Smooth muscle cell of the coronary artery (primary cell): ENCODE measurements at places on chromosomes 12 and 14. TPM values are rescaled to one million over a fixed set of nuclear protein-coding genes. Genes with fewer than 3 reads are reported as not detected.

The PSME1 gene
- 55.3 and 80.6 TPM in 2 replicates for total RNA-seq

The TMEM117 gene
- total RNA-seq: 2.7 and 6.7 TPM in 2 replicates

The RIMBP2 gene
- not detected in 2 replicates for total RNA-seq

The KRT79 gene
- not detected in 2 replicates for total RNA-seq

The SSPN gene
- total RNA-seq: 4.7 and 9.0 TPM in 2 replicates

The SAMD15 gene
- 1.4 and 2.0 TPM in 2 replicates for total RNA-seq

The VDR gene
- total RNA-seq: 4.2 and 15.8 TPM in 2 replicates

The NACA gene
- 1,430 and 1,456 TPM in 2 replicates for total RNA-seq

The FSCB gene
- total RNA-seq: 0.75 TPM in 1 of 2 replicates, not detected in the other

The TEX52 gene
- total RNA-seq: not detected in 2 replicates

The TMPO gene
- total RNA-seq: 8.0 and 42.0 TPM in 2 replicates

The DIO2 gene
- 1.8 and 4.2 TPM in 2 replicates for total RNA-seq

The SERPINA10 gene
- total RNA-seq: not detected in 2 replicates

The AQP2 gene
- not detected in 2 replicates for total RNA-seq

The RPL10L gene
- total RNA-seq: not detected in 2 replicates

The BBS10 gene
- total RNA-seq: 7.4 and 11.9 TPM in 2 replicates

The CLBA1 gene
- 7.6 and 8.9 TPM in 2 replicates for total RNA-seq

The GPR84 gene
- not detected in 2 replicates for total RNA-seq

The MYF5 gene
- total RNA-seq: not detected in 2 replicates

The CCND2 gene
- total RNA-seq: 24.3 and 42.7 TPM in 2 replicates

The G2E3 gene
- 13.6 and 14.4 TPM in 2 replicates for total RNA-seq

The RNASE2 gene
- total RNA-seq: not detected in 2 replicates

The LPAR5 gene
- under 0.01 TPM in 1 of 2 replicates, not detected in the other for total RNA-seq

The RGS6 gene
- total RNA-seq: under 0.01 TPM in 1 of 2 replicates, not detected in the other

The NTS gene
- total RNA-seq: not detected in 2 replicates

The TSPAN8 gene
- 0.35 and 154 TPM in 2 replicates for total RNA-seq

The WNT1 gene
- total RNA-seq: not detected in 2 replicates

The YLPM1 gene
- 15.9 and 19.5 TPM in 2 replicates for total RNA-seq

The PHC1 gene
- total RNA-seq: 8.3 and 11.6 TPM in 2 replicates

The MAP3K9 gene
- total RNA-seq: under 0.01 and 0.08 TPM in 2 replicates

The PPFIBP1 gene
- total RNA-seq: 70.1 and 78.1 TPM in 2 replicates

The VRTN gene
- not detected in 2 replicates for total RNA-seq

The TBX3 gene
- total RNA-seq: 3.0 and 20.8 TPM in 2 replicates

The TMEM233 gene
- 0.47 TPM in 1 of 2 replicates, not detected in the other for total RNA-seq

The CPNE6 gene
- not detected in 2 replicates for total RNA-seq

The IRAK3 gene
- 2.4 and 8.7 TPM in 2 replicates for total RNA-seq

The CCDC38 gene
- not detected in 2 replicates for total RNA-seq

The MBD6 gene
- total RNA-seq: 2.9 and 4.0 TPM in 2 replicates

The ASCL1 gene
- total RNA-seq: not detected in 2 replicates

The ADGRD1 gene
- 0.15 and 37.2 TPM in 2 replicates for total RNA-seq

The ACSS3 gene
- 3.2 and 15.1 TPM in 2 replicates for total RNA-seq

The HOXC9 gene
- total RNA-seq: 0.08 TPM in 1 of 2 replicates, not detected in the other

The RD3L gene
- total RNA-seq: not detected in 2 replicates

The GPR162 gene
- total RNA-seq: 1.3 and 4.3 TPM in 2 replicates

The PTPRQ gene
- 0.08 and 0.23 TPM in 2 replicates for total RNA-seq

The SMIM41 gene
- 0.12 and 0.15 TPM in 2 replicates for total RNA-seq

The C12orf50 gene
- total RNA-seq: 0.12 TPM in 1 of 2 replicates, not detected in the other

The ETFBKMT gene
- 2.2 and 3.6 TPM in 2 replicates for total RNA-seq

The MMP17 gene
- 9.1 and 9.5 TPM in 2 replicates for total RNA-seq

The STAC3 gene
- 0.08 and 0.23 TPM in 2 replicates for total RNA-seq

The TAS2R46 gene
- total RNA-seq: 0.82 and 1.9 TPM in 2 replicates

The MANSC4 gene
- total RNA-seq: not detected in 2 replicates

The PARP2 gene
- total RNA-seq: 5.5 and 6.7 TPM in 2 replicates

The CDK2 gene
- 2.9 and 18.4 TPM in 2 replicates for total RNA-seq

The VCPKMT gene
- 2.2 and 4.1 TPM in 2 replicates for total RNA-seq

The PAH gene
- not detected in 2 replicates for total RNA-seq

The ASPG gene
- total RNA-seq: not detected in 2 replicates

The CLEC14A gene
- total RNA-seq: 0.15 and 0.47 TPM in 2 replicates
